ENCODE measurements at places on chromosomes 3 and 15. TPM values are rescaled to one million over a fixed set of nuclear protein-coding genes. Genes with fewer than 3 reads are reported as not detected.

GRCh38 chr3:185995352-185995751 is 57.5 kb upstream of the TRA2B start:
- H3K36me3 ChIP-seq, result no peaks in the 10 kb centered on the region
- no peak overlapping the region for H3K27ac ChIP-seq
- H3K4me1 ChIP-seq, result no peaks in the 10 kb centered on the region

DNA sequence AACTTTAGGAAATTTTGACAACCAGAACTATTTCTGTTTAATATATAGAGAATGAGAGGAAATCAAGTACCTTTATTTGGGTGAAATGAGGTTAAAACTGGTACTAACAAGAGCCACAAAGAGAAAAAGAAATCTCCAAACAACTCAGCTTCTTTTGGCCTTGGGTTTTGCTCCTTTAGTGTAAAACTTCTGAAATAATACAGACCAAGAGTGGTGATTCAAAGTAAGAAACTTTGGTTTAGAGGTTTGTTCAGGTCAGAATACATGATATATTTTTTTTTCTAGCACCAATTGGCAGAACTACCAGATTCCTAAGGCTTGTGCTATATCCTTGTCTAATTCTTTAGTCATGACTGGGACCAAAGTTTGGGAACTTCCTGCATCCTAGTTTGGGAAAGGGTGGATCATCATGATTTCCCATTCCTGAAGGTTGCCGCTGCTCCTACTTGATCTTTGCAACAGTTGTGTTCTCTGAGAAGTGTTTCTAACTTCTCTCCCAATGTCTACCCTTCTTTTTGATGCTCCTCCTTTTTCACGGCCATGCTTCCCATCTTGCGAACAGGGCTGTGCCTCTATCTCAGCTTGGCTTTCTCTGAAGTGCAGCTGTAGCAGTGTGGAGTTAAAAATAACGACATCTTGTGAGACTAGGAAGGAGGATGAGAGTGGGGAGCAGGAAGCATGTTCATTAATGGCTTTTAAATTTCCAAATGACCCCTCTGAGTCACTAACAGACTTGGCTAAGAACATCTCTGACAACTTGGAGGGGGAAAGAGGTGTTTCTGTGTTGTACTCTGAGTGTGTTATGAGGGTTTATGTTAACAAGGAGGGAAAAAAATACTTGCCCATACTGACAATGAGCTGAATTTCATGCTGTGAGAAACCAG is 87.7 kb downstream of the KCNAB1 start:
- no peaks in the 10 kb centered on the region for H3K27me3 ChIP-seq
- peak; percentile 52 for DNase-seq
- H3K4me1 ChIP-seq, result no peaks in the 10 kb centered on the region
- H3K36me3 ChIP-seq, result no peaks in the 10 kb centered on the region

GRCh38 chr3:184896336-184896735 is 84.4 kb downstream of the VPS8 start:
- H3K27ac ChIP-seq, result no peak overlapping the region
- H3K4me3 ChIP-seq, result no peak overlapping the region
- H3K4me1 ChIP-seq, result no peaks in the 10 kb centered on the region
- no peak for DNase-seq
- peaks cover 8% of the 10 kb centered on the region for H3K36me3 ChIP-seq
- H3K27me3 ChIP-seq, result no peaks in the 10 kb centered on the region

DNA sequence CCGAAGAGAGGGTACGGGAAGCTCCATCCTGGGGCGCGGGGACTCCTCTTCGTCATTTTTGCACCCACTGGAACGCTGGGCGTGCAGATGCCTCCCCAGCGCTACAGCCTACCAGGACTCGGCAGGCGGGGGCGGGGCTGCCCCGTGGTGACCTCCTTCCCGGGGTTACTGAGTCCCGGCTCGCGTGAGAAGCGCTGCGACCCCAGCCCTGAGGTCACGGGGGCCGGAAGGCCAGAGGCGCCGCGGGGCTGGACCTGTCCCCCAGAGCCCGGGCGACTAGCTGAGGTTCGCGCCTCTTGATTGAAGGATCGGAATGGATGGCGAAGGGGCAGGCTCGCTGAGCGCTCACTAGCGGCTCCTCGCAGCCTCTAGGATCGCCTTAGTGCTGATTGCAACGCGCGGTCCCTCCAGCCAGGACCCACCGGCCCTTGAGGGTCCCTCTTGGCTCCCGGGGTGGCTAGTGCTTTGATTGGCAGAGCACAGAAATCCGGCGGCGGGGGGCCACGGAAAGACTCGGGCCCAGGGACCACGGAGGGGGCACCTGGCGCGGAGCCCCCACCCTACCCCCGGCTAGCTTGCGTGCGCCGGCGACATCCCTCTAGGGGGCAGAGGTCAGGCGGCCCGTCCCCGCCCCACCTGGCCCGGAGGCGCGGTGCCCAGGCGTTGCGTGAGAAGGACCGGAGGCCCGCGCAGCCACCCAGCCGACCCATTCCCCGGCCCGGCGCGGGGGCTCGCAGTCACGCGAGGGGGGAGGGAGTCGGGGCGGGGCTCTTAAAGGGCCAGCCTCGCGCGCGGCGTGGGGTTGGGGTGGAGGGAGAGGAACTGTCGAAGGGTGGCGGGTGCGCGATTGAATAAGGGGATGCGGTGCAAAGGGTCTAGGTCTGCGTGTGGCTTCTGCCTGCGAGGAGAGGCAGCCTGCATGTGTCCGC is 781 bp upstream of the CYP1A1 start:
- peaks cover 53% of the 10 kb centered on the region for H3K27me3 ChIP-seq
- DNase-seq, result no peak
- H3K36me3 ChIP-seq, result no peaks in the 10 kb centered on the region
- H3K4me3 ChIP-seq, result peak overlapping the region; percentile 34
- peaks cover 15% of the 10 kb centered on the region for H3K4me1 ChIP-seq

DNA sequence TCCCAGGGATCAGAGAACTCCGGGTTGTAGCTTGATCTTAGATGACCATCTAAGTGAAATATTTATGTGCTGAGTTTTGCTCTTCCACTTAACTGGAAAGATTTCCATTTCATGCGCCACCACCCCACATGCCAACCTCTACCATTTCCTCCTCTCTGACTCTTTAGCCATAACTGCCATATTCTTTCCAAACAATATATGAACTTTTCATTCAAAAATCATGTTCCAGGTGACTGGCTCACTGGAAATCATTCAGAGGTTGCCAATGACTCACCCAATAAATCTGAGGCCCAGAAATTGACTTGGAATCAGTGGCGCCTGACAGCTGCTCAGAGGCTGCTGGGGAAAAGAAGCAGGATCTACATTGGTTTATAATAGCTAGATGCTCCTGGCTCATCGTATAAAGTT is 31.6 kb upstream of the FAM174B start:
- H3K36me3 ChIP-seq, result no peaks in the 10 kb centered on the region
- no peak for DNase-seq
- H3K4me3 ChIP-seq, result no peak overlapping the region
- H3K27me3 ChIP-seq, result no peaks in the 10 kb centered on the region
- peak overlapping the region; percentile 15 for H3K27ac ChIP-seq
- peaks cover 6% of the 10 kb centered on the region for H3K4me1 ChIP-seq

DNA sequence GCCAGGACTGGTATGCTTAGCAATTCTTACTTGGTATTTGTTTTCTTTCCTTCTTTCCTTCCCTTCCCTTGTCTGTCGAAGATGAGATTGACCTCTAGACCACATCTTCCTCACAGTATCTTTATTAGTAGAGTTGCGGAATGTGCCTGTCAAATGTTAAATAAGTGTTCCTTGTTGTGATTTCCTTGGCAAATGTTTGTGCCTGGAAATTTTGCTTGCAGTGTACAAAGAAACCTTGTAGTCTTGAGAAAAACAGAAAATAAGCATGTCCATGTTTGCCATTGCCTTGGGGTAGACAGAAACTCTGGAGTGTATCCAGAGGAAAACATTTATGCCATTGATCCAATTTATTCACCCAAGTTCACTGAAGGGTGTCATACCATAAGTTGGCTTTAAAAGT is 79.5 kb upstream of the ZNF385D start:
- H3K27me3 ChIP-seq, result no peaks in the 10 kb centered on the region
- H3K4me1 ChIP-seq, result no peaks in the 10 kb centered on the region
- H3K4me3 ChIP-seq, result no peak overlapping the region
- H3K27ac ChIP-seq, result no peak overlapping the region
- DNase-seq, result no peak
- no peaks in the 10 kb centered on the region for H3K36me3 ChIP-seq

GRCh38 chr3:31772758-31773473 is 208.1 kb downstream of the OSBPL10 start:
- H3K36me3 ChIP-seq, result no peaks in the 10 kb centered on the region
- no peaks in the 10 kb centered on the region for H3K27me3 ChIP-seq
- no peak overlapping the region for H3K4me3 ChIP-seq
- DNase-seq, result no peak
- H3K4me1 ChIP-seq, result peaks cover 2% of the 10 kb centered on the region

DNA sequence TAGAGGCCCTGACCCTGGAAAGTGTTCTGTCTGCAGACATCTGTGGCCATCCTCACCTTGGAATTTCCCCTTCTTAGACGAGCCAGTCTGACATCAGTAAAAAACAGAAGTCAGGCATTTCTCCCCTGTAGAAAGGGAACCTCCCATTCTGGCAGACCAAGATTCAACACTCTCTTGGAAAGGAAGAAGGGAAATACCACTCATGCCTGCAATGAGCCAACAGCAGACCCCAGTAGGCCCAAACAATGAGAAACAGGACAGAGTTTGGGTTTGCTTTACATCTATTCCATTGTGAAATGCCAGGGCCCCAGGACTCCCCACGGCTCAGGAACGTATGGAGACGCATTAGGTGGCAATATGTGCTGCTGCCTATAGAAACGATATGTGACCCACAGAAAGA is 264.0 kb upstream of the NSMCE3 start:
- no peak overlapping the region for H3K27ac ChIP-seq
- H3K36me3 ChIP-seq, result no peaks in the 10 kb centered on the region
- DNase-seq, result peak; percentile 20

GRCh38 chr15:57947781-57948180 is 117.7 kb downstream of the ALDH1A2 start:
- peaks cover 6% of the 10 kb centered on the region for H3K4me1 ChIP-seq
- peak overlapping the region; percentile 32 for H3K27ac ChIP-seq
- H3K4me3 ChIP-seq, result no peak overlapping the region

DNA sequence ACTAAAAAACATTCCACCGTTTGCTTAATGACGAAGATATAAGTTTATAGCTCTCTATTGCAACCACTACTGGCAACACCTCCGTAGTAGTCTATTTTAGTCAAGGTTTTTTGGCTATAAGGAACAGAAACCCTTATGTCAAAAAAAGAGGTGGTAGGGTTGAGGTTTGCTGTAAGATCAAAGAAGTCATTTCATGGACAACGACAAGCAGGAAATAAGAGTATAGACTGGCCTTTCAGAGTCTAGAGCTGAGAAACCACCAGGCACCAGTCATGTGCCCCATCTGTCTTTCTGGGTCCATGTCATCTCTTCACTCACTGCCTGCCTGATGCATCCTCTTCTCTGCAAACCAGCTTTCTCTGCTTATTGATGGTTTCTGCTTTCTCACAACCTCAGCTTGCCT is 42.7 kb downstream of the THBS1 start:
- no peaks in the 10 kb centered on the region for H3K36me3 ChIP-seq
- no peak for DNase-seq
- H3K4me3 ChIP-seq, result no peak overlapping the region
- no peaks in the 10 kb centered on the region for H3K27me3 ChIP-seq
- H3K27ac ChIP-seq, result no peak overlapping the region

The GATM gene
- 319 TPM for total RNA-seq

The RARB gene
- total RNA-seq, result 23.2 TPM

The SLCO2A1 gene
- total RNA-seq, result 0.49 TPM

The OR4M2 gene
- total RNA-seq, result not detected

The RHOV gene
- 0.13 TPM for total RNA-seq

The GASK1A gene
- 14.6 TPM for total RNA-seq

The UCN2 gene
- not detected for total RNA-seq

The NANOGP8 gene
- total RNA-seq, result 0.27 TPM

The ST6GAL1 gene
- 9.4 TPM for total RNA-seq
